ENCODE measurements at places on chromosomes 3 and 15.
A peak's percentile ranks its signal among the peaks of the same experiment; 100 is the strongest.

- no peak for DNase-seq
These were observed 47.8 kb downstream of the CTXND1 start for GRCh38 chr15:80204231-80204630.

DNA sequence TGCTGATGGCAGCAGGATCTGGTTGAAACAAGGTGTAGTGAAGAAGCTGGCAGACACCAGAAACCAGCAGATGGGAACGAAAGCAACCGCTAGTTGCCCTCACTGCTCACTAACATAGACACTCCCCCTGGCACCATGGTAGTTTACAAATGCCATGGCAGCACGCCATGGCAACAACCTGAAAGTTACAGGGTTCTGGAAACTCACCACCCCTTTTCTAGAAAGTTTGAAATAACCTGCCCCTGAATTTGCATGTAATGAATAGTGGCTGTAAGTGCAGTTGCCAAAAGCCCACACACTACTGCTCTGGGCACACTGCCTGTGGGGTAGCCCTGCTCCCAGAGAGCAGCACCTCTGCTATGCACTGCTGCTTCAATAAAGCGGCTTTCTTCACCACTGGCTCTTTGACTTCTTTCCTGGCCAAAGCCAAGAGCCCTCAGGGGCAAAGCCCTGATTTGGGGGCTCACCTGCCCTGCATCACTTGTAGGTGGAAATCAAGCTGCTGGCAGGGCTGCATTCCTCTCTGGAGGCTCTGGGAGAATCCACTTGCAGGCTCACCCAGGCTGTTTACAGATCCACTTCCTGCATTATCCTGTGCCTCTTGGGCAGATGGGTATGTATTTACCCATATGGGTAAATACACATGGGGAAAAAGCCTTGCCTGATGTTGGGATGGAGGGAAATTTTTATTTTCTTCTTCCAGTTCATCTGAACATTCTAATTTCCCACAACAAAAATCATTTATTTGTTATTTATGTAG is 2.0 kb upstream of the GP9 start:
- DNase-seq: peak; percentile 47

GRCh38 chr3:120437559-120437958 is 13.2 kb downstream of the FSTL1 start:
- no peak for DNase-seq

GRCh38 chr3:77081240-77081661 is 41.4 kb downstream of the ROBO2 start:
- no peak for DNase-seq

Measured in PC-9 (cell line).